ENCODE measurements at places on chromosomes 5 and 9.

DNA sequence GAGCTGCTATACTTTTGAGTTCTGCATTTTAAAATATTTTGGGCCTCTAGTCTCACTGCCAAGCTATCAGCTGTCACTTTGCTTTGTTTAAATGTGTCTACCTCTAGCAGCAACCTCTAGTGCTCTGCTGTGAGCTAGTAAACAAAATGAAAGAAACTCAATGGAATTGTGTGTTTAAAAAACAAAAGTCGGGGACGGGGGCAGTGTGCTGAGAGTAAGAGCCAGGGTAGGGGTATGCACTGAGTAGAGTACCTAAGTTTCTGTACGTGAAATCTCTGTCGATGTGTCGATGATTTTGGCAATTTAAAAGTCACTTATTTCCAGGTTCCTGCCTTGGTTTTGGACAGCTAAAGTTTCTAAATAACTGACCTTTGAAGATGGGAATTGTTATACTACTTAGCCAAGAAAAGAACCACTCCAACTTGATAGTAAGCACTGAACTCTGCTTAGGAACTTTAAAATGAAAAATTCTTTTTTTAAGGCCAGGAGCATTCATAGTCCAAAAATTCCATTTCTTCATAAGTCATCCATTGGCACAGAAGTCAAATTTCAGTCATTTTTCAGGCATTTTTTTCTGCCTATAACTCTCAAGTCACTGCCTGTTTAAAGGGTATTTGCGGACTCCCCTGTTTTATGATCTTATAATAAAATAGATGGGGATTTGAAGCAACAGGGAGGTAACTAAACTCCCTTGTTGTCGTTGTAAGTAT is 111.5 kb downstream of the SAXO1 start:
- no peak for DNase-seq

GRCh38 chr5:118984602-118985001 is 3.7 kb downstream of the DTWD2 start:
- no peak for DNase-seq

- peak; percentile 38 for DNase-seq
These were observed at the start of gene PHF19 for GRCh38 chr9:120876842-120877240. PHF19 (minus strand) TSS chr9:120877188; CDS start chr9:120874741, 2,447 bp downstream.

- no peak for DNase-seq
These were observed 435 bp downstream of the ZNF189 start for GRCh38 chr9:101398930-101399642.

DNA sequence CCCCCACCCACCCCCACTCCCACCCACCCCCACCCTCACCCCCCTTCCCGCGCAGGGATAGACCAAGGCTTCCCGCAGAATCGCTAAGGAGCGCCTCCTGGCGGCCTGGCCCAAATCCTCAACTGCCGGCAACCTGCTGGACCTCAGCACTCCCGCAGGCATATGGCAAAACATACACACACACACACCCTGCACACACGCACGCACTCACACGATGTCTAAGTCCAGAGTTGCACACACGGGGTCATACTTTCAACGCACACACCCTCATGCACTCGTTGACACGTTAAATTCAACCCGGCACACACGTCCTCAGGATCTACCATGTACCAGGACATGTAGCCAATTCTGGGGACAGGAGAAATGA is 1.7 kb downstream of the CPLX2 start:
- DNase-seq: no peak

DNA sequence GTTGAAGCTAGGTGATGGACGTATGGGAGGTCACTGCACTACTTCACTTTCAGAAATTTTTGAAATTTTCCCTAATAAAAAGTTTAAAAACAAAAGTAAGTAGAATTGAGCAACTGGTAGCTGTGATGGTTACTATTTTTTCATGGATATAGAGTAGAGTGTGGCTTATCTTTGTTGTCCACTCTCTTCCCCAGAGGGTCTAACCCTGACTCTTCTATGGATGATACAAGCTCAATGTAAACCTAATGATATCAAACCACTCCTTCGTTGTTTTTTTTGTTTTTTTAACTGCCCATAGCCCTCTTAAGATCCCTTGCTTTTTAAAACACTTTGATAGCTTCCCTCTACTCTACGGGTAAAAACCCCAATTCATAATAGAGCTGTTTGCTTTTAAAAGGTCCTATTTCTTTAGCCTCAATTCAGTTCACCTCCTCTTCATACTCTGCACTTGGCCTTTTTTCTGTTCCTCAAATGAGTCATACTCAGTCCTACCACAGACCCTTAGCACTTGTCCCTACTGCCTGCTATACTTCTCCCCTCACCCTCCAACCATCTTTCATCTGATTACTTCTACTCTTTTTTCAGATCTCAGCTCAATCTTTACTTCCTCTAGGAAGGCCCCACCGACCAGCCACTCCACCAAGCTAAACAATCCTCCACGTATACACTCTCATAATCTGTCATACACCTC is 2.6 kb downstream of the HDAC3 start:
- no peak for DNase-seq

DNA sequence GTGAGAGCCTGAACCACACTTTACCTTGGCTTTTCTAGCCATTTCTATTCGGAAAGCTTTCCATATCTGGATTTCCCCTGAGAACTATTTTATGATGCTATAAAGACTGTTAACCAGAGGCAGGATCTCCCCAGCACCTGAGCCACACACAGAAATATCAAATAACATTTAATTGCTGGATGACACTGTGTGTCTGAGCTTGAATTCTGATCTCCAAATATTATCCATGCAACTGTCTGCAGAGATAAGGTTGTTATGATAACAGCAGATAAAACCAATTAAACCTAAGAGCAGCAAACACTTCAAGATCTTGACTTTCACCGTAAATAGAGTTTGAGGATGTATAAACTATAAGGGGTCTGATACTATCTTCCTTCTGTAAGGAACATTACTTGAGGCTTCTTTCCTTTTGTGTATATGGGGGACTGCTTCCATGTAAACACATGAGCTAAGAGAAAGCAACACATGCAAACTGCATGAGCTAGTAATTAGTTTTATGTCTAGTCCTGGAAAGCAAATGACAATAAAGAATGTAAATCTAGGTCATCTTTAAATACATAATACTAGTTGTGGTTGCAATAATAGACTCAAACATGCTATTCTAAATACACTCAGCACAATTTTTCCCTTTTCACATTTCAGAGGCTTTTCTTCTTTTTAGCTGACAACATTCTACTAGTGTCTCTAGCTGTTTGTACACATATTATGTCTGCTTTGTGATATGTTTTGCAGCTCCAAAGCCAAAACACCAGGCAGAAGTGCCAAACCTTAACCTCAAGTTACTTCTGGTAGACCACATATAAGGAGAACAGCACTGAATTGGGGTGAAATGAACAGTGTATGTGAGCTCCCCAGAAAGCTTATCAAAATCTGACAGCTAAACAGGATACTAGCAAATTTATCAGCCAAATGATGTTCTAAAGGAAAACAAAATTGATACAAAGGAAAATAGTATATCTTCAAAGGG is 136.5 kb downstream of the EFNA5 start:
- peak; percentile 19 for DNase-seq

DNA sequence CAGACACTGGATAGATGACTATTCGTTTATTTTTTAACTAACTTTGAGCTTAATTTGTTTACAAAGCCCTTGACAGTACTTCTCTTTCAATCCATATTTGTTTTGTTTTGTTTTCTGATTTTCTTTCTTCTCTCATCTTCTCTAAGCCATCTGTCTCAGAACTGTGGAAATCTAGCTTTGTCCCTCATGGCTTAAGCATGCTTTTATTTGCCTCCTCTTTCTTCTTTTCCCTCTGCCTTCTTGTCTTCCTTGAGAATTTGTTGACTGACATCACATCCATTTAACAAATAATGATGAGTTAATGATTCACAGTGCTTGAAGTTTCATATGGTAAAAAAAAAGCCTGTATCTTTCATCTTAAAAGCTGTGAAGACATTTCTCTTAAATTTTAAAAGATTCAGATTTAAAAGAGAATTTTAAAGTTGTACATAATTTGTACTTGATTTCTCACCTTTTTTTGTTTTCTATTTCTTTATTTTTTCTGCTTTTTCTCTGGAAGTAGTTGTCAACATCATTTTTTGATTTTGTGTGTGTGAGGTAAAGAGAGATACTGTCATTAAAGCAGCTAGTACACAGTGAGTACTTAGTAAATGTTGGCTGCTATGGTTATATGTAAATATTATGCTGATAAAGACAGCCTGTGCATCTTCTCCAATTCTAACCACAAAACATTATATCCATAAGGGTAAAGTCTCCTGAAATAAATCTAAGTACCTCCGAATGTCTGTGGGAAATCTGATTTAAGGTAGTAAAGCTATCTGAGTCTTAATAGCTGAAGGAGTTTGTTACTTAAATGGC is 13.9 kb upstream of the SGCD start:
- DNase-seq: no peak

DNA sequence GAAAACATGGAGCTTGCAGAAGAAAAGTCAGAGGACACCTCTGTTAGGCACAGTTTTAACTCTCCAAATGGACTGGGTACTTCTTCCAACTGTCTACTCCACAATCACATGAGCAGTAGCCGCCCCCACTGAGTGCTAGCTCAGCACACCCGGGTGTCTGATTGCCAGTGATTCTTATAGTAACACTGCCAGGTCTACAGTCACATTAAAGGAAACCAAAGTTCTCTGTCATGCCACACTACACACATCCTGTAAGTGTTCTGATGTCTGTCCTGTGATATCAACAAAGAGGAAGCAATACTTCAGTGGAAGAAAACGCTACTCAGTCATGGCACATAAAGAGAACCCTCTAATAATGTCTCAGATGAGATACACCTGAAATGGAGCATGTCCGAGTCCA is at the start of gene HAVCR2:
Gene HAVCR2 (minus strand): TSS at position 69 of the 400 bp plus-strand sequence. CDS start 61 bp downstream, at position 8.
- peak; percentile 64 for DNase-seq

DNA sequence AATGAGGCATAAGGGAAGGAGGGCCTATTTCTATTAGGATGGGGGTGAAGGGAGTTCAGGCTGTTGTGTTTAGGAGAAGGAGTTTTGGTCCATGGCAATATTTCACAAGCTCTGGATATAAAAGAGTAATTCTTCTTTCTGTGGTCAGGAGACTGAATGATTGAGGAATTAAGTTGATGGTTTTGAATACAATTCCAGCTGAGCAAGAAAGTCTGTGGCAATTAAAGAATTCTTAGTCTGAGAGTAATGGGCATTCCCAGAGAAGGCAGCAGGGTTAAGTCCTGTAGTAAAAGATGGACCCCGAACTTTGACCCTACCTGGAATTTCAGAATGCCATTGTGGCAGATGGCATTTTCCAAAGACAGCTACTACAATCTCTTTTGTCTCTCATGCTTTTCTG is 202.6 kb downstream of the TLE4 start:
- DNase-seq: no peak

DNA sequence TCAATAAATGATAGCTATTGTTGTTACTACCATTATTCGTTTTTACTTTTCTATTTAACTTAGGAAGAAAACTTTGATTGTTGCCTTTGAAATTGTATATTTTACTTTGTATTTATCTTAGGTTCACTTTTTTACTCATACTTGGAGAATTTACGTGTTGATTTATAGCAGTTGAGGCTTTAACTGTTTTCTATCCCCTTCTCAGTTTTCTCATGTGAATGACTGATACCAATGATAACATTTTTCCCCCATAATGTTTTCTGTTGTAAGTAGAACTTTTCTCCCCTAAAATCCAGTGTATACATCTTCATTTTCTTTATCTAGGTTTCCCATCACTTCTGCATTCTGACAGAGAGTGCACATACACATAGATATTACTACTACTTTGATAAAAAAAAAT is 54.4 kb downstream of the FSD1L start:
- no peak for DNase-seq

GRCh38 chr5:167723254-167723871 is 568.1 kb upstream of the WWC1 start:
- peak; percentile 59 for DNase-seq

- DNase-seq: no peak
These were observed 53.7 kb downstream of the IPO11 start for GRCh38 chr5:62465985-62466925.

DNA sequence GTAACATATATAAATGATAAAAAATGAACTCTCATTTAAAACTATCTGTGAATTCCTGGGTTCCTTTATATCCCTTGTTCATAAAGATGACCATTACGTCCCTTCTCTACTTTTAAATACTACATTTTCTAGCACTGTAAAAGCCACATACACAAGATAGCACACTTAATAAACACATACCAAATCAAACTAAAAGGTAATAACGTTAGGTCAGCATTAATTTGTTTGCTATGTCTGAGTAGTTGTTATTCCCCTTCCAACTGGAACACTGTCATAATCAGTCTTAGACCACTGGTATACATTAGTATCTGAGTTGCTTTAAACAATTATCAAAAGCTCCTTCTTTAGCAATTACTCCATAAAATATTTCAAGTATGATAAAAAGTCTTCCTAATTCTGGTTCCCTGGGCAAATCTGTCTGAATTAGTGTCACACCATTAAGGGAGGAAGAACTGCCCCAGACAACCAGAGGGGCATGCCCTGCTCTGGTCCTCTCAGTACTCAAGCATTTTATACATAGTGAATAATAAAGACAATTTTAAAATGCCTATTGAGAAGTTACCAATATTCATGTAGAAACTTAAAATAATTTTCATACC is 98.1 kb downstream of the RAPGEF6 start:
- DNase-seq: no peak

- no peak for DNase-seq
These were observed 260.8 kb upstream of the TNC start for GRCh38 chr9:115378758-115379157.

DNA sequence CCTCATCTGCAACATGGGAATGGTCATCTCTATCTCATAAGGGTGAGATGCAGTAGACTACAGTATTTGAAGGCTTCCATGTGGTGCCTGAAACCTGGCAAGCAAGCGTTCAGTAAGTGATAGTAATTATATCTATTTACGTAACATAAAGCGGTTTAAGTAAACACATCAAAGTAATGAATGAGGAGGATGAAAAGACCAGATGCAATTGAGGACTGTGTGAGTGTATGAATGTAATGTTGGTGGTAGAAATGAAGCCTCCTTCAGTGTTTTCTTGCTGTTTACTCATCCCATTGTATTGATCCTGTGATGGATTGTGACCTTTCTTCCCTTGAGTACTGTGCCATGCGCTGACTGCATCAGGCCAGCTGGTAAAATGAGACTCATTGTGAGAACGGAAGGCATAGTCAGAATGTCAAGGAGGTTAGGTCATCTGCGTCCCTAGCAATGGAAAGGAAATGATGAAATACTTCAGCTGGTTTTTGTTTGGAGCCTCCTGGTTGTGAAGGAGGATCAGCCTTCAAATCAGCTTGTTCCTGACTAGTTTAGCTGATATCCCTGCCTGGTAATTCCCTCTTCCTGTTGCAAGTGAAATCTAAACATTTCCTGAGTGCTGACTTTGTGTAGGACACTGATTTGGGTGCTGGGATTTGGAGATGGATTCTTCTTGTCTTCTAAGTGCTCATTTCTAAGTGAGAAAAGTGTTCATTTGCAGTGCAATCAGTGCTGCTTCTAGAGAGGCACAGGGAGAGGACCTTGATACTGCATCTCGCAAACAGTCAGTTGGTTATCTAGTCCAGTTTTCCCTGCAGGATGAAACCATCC is 35.6 kb downstream of the TNFSF8 start:
- no peak for DNase-seq
